ENCODE measurements at places on chromosomes 12 and 14.

GRCh38 chr14:89349171-89350008 is 67.6 kb downstream of the FOXN3 start:
- H3K27ac ChIP-seq, result peak overlapping the region; percentile 73
- H3K27me3 ChIP-seq, result no peaks in the 10 kb centered on the region
- H3K4me1 ChIP-seq, result peaks cover 57% of the 10 kb centered on the region

DNA sequence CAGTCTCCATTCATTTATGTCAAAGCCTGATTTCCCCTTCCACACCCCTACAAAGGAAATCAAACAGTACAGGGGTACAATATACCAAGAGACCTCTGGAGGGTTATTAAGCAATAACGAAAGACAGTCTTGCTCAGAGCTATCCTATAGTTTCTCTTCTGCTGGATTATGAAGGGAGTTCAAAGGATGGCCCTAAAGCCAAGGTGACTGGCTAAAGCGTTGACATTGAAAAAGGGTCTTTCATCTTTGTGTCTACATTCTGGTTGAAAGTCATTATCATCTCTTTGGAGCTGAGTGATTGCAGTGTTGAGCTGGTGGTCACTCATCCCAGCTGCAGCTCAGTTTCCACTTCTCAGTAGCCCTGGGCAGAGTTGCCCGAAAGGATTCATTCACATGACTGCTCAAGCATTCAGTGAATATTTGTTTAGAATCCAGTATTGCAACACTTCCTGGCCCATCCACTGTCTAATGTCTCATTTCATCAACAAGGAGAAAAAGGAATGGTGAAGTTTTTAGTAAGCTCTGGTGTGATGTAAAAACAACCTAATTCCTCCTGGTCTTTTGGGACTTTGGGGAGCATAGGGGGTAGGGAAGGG is 19.2 kb upstream of the TBX5 start:
- H3K4me3 ChIP-seq, result no peak overlapping the region
- H3K27me3 ChIP-seq, result no peaks in the 10 kb centered on the region
- DNase-seq, result no peak
- H3K36me3 ChIP-seq, result no peaks in the 10 kb centered on the region
- H3K27ac ChIP-seq, result no peak overlapping the region

- peaks cover 51% of the 10 kb centered on the region for H3K4me1 ChIP-seq
- no peaks in the 10 kb centered on the region for H3K27me3 ChIP-seq
- no peak for DNase-seq
- H3K27ac ChIP-seq, result peak overlapping the region; percentile 87
- no peaks in the 10 kb centered on the region for H3K36me3 ChIP-seq
Observed at GRCh38 chr14:74942181-74942580, 13.2 kb downstream of the PGF start.

GRCh38 chr14:62071039-62071438 is 308.8 kb downstream of the SNAPC1 start:
- no peaks in the 10 kb centered on the region for H3K27me3 ChIP-seq
- no peaks in the 10 kb centered on the region for H3K4me1 ChIP-seq
- H3K27ac ChIP-seq, result no peak overlapping the region
- H3K36me3 ChIP-seq, result no peaks in the 10 kb centered on the region

- H3K27ac ChIP-seq, result no peak overlapping the region
- DNase-seq, result no peak
- no peaks in the 10 kb centered on the region for H3K27me3 ChIP-seq
- no peaks in the 10 kb centered on the region for H3K36me3 ChIP-seq
- no peaks in the 10 kb centered on the region for H3K4me1 ChIP-seq
Observed at GRCh38 chr12:76720068-76720467, 43.8 kb upstream of the ZDHHC17 start.

GRCh38 chr12:559906-560455 is 100.2 kb downstream of the B4GALNT3 start:
- no peak overlapping the region for H3K27ac ChIP-seq
- H3K27me3 ChIP-seq, result no peaks in the 10 kb centered on the region
- DNase-seq, result no peak
- H3K4me3 ChIP-seq, result no peak overlapping the region
- H3K4me1 ChIP-seq, result no peaks in the 10 kb centered on the region

DNA sequence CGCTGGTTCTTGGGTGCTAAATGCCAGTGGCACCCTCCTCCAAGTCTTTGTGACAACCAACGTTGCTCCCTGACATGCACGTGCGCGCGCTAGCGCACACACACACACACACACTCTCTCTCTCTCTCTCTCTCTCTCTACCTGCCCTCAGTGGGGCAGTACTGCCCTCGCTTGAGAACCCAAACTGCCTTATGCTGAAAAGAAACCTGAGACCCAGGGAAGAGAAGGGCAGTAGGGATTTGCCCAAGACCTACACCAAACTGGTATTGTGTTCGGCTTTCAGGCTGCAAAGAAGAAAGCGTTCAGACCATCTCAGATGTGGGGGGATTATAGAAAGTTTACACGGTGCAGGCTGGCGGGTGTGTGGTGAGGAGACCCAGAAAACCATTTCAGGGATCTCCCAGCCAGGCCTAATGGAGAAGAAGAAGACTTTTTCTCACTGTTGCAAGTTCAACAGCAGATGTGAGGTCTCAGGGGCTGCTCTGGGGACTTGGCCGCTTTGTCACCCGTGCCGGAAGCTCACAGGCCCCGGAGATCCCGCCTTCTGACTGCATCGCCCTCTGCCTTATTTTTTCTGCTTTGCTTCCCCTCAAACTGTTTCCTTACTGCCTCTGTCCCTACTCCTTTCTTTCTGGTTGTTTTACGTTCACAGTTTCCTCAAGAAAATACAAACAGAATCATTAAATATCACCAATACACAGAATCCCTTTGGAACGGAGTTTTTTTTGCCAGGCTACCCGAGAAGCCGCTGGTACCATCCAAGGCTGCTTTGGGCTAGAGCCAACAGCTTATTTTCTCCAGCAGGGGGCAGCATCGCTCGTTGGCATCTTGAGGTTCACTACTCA is 82.4 kb downstream of the PPM1A start:
- DNase-seq, result peak; percentile 29
- no peaks in the 10 kb centered on the region for H3K27me3 ChIP-seq
- peaks cover 10% of the 10 kb centered on the region for H3K4me1 ChIP-seq
- peak overlapping the region; percentile 26 for H3K4me3 ChIP-seq
- H3K36me3 ChIP-seq, result no peaks in the 10 kb centered on the region
- no peak overlapping the region for H3K27ac ChIP-seq

- no peaks in the 10 kb centered on the region for H3K4me1 ChIP-seq
- no peaks in the 10 kb centered on the region for H3K27me3 ChIP-seq
- H3K4me3 ChIP-seq, result no peak overlapping the region
- H3K36me3 ChIP-seq, result no peaks in the 10 kb centered on the region
- no peak overlapping the region for H3K27ac ChIP-seq
- no peak for DNase-seq
Observed at GRCh38 chr12:62839869-62840660, 94.9 kb downstream of the PPM1H start.

GRCh38 chr12:46214668-46215436 is 54.0 kb downstream of the SLC38A1 start:
- H3K4me1 ChIP-seq, result peaks cover 27% of the 10 kb centered on the region
- H3K36me3 ChIP-seq, result peaks cover 12% of the 10 kb centered on the region
- H3K27me3 ChIP-seq, result no peaks in the 10 kb centered on the region
- DNase-seq, result peak; percentile 39
- no peak overlapping the region for H3K4me3 ChIP-seq
- H3K27ac ChIP-seq, result no peak overlapping the region

DNA sequence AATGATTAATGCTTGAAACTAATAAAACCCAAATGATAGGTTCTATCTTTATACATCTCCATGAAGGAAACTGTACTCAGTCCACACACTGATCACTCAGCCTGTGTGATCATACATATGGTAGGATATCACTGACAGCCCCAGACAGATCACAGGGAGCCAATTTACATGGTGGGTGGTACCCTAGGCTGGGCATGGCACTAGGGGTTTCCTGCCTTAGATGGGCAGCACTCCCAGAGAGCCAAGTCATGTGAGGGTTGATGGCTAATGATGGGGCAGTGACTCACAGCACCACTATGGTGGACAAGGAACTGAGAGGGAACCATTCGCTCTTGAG is 89.6 kb upstream of the PTPRR start:
- no peaks in the 10 kb centered on the region for H3K4me1 ChIP-seq
- DNase-seq, result no peak
- H3K36me3 ChIP-seq, result no peaks in the 10 kb centered on the region
- H3K27ac ChIP-seq, result no peak overlapping the region

GRCh38 chr12:99250091-99250490 is 397.5 kb upstream of the GARIN6 start:
- no peak overlapping the region for H3K4me3 ChIP-seq
- no peaks in the 10 kb centered on the region for H3K27me3 ChIP-seq
- H3K27ac ChIP-seq, result no peak overlapping the region
- H3K4me1 ChIP-seq, result no peaks in the 10 kb centered on the region
- no peak for DNase-seq
- no peaks in the 10 kb centered on the region for H3K36me3 ChIP-seq

DNA sequence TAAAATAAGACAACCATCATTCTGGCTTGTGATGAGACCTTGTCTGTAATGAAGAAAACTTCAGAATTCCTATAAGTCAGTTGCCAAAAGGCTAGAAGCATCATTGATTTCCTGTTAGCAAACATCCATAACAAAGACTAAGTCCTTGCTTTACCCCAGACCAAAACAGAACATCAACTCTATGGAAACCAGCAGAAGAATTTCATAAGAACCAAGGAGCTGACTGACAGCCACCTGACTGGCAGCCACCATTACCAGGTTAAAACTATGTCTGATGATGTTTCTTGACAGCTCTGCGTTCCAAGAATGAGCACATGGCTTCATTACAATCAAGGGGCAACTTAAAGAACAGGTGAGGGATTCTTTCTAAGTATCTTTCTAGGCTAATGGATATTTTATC is 29.3 kb downstream of the HECTD4 start:
- H3K36me3 ChIP-seq, result no peaks in the 10 kb centered on the region
- peaks cover 51% of the 10 kb centered on the region for H3K4me1 ChIP-seq
- DNase-seq, result no peak

DNA sequence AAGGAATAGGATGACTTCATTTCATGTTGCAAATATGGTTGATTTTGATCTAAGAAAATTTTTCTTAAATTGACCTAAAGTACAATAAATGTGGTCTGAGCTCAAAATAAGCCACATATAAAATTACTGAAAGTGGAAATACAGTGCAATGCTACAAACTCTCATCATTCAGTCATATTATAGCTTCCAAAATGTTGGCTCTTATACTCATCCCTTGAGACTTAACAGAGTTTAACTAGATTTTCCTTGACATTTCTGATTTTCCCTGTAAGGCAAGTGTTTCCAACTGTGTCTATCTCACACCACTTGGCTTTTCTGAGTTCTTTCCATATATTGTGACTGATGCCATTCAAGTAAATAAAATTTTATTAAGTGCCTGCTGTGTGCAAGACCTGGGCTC is 123.7 kb upstream of the NTF3 start:
- H3K27ac ChIP-seq, result no peak overlapping the region
- no peaks in the 10 kb centered on the region for H3K36me3 ChIP-seq
- H3K4me1 ChIP-seq, result no peaks in the 10 kb centered on the region

GRCh38 chr14:59847711-59848110 is 22.9 kb downstream of the RTN1 start:
- no peak overlapping the region for H3K4me3 ChIP-seq
- no peaks in the 10 kb centered on the region for H3K36me3 ChIP-seq

- H3K27ac ChIP-seq, result no peak overlapping the region
- no peak overlapping the region for H3K4me3 ChIP-seq
- no peaks in the 10 kb centered on the region for H3K27me3 ChIP-seq
- no peak for DNase-seq
Observed at GRCh38 chr14:35761922-35762321, 47.2 kb downstream of the RALGAPA1 start.

DNA sequence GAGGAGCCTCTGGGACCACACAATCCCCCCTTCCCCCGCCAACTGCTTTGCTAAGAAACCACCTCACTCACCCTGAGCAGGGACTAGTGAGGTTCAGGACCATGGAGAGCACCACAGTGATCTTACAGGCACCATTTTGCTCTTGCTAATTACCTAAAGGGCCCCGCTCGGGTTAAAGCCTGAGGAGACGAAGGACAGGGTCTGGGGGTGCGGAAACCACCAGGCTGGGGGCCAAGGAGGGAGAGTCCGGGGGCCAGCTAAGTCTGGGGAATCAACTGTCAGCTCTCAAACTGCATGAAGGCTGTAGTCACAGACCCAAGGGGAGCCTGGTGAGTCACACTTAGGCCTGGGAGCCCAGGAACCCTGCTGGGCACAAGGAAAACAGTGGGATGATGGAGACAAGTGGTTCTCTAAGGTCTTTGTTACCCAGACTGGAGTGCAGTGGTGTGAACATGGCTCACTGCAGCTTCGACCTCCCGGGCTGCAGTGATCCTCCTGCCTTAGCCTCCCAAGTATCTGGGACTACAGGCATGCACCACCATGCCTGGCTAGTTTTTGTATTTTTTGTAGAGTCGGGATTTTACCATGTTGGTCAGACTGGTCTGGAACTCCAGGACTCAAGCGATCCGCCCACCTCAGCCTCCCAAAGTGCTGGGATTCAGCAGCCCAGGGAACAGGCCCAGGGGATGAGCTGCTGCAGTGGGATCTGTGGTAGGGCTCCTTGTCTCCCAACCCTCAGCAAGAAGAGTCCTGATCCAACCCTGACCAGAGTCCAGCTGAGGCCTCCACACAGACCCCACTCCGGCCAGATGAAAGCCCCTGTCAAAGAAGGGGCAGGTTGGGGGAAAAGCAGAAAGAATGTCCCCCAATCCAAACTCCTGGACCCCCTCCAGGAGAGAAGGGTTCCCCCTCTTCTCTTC is 98.8 kb downstream of the CALM1 start:
- H3K27me3 ChIP-seq, result no peaks in the 10 kb centered on the region
- H3K4me1 ChIP-seq, result no peaks in the 10 kb centered on the region
- H3K27ac ChIP-seq, result no peak overlapping the region
- H3K4me3 ChIP-seq, result no peak overlapping the region

DNA sequence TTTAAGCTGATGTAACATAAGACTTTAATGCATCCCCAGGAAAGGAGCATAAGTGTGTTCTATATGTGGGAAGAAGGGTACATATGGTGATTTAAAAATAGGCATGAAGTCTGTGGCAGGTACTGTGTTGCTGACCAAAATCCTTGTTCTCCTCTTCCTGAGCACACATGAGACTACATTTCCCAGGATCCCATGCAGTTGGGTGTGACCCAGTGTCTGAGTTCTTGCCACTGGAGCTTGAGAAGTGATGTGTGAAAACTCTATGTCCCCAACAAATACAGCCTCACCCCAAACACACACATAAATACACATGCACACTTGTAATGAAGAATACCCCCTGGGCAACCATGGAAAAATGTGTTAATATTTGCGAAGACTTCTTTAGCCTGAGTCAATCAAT is 8.5 kb upstream of the SMIM10L1 start:
- no peak overlapping the region for H3K4me3 ChIP-seq
- H3K36me3 ChIP-seq, result no peaks in the 10 kb centered on the region
- no peak overlapping the region for H3K27ac ChIP-seq
- DNase-seq, result no peak
- H3K27me3 ChIP-seq, result no peaks in the 10 kb centered on the region

DNA sequence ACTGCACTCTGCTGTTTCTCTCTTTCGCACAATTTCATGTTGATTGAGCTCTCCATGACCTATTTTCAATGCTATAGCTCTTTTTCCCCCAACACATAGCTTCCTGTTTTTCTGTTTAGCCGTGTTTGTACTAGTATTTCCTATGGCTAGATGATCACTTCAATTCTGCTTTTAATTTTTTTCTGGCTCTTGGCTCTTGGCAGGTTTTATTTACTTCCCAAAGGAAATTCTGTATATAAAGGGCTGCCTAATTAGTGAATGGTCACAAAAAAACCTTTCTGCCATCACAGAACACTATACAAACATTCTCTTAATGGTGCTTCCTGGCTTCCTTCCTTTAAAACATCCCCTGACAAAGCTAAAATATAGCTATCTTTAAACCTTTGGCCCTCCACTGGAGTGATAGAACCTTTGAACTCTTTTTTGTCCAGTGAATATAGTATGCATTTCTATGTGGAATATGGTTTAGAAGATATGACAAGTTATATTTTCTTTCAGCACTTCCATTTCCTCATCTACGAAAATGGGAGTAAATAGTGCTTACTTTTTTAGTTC is 88.2 kb downstream of the RASSF9 start:
- H3K27ac ChIP-seq, result no peak overlapping the region
- H3K27me3 ChIP-seq, result no peaks in the 10 kb centered on the region
